ENCODE measurements at places on chromosomes 6 and 20. TPM values are rescaled to one million over a fixed set of nuclear protein-coding genes. Genes with fewer than 3 reads are reported as not detected.

PLAGL1 gene
- total RNA-seq, result 25.8 TPM

IFT52 gene
- 21.3 TPM for total RNA-seq

FAM50B gene
- 36.4 TPM for total RNA-seq

HLA-DQB1 gene
- total RNA-seq, result 3.0 TPM

SUN5 gene
- total RNA-seq, result 4.7 TPM

PAK5 gene
- total RNA-seq, result 1.9 TPM

- DNase-seq, result peak; percentile 54
Observed at GRCh38 chr20:17570347-17571152, 675 bp downstream of the DSTN start.

DNA sequence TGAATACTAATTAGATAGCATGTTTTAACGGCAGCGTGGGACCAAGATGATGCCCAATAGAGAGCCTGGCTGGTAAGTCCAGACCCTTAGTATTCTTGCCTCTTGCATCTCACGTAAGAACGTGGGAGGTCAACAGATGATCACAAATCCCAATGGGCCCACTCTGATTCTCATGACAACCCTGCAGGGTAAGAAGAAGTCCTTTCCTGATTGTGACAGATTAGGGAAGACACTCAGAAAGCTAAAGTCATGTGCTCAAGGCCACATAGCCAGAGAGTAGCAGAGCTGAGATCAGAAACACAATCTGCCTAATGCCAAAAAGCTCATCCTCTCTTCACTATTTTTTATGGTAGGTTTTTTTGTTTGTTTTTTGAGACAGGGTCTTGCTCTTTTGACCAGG is 103.8 kb downstream of the RALGAPA2 start:
- DNase-seq, result no peak

GRCh38 chr6:170136541-170137175 is 154.2 kb downstream of the DLL1 start:
- no peak for DNase-seq
